ENCODE measurements at places on chromosomes 5 and 9.

GRCh38 chr9:33418090-33418489, 15.7 kb upstream of the AQP7 start:
- no peak for DNase-seq

DNA sequence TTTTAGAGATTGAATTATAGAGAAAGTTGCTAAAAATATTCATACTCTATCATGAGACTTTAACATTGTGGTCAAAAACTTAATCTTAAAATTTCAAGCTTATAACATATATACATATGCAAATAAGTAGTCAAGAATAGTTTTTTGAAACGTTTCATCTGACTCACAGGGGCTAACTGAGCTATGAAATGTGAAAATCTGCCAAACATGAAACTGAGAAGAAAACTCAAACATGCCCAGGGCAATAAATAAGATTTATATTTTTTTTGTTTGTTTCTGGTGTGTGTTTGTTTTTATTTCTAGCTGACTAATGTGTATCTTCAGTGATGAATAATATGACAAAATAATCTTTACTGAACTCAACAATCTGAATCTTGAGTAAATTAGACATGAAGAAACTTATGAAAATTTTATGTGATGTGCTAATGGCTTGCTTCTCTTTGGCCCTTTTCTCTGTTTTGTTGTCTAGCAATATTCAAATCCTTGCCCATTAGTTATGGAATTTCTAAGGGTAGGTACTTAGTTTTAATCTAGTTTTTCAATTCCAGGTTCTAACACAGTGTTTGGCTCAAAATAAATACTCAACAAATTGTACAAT, 99.9 kb downstream of the FAM174A start:
- DNase-seq: no peak

DNA sequence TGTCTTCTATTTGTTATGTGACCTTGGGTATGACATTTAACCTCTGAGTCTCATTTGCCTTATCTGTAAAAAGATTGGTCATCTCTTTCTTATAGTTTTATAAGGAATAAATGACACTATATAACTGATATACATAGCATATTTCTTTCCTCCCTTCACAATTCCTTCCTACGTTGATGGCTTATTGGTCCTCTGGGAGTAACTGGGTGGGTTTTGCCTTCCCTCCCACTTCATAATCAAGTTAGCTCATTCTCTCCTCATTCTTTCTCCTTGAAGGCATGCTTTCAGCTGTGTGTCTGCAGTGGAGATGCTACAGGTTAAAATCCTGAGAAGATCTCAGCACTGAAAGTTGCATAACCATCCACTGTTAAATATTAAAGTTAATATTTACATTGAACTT, 382.4 kb downstream of the TMEM38B start:
- no peak for DNase-seq

- peak; percentile 42 for DNase-seq
These were observed 10.2 kb downstream of the HAND1 start for GRCh38 chr5:154467655-154468354.

GRCh38 chr5:172735141-172735831, 35.7 kb downstream of the DUSP1 start:
- no peak for DNase-seq

- no peak for DNase-seq
These were observed 54.9 kb downstream of the DUSP1 start for GRCh38 chr5:172715931-172716682.

GRCh38 chr5:59208474-59208873, 625.6 kb downstream of the RAB3C start:
- no peak for DNase-seq

DNA sequence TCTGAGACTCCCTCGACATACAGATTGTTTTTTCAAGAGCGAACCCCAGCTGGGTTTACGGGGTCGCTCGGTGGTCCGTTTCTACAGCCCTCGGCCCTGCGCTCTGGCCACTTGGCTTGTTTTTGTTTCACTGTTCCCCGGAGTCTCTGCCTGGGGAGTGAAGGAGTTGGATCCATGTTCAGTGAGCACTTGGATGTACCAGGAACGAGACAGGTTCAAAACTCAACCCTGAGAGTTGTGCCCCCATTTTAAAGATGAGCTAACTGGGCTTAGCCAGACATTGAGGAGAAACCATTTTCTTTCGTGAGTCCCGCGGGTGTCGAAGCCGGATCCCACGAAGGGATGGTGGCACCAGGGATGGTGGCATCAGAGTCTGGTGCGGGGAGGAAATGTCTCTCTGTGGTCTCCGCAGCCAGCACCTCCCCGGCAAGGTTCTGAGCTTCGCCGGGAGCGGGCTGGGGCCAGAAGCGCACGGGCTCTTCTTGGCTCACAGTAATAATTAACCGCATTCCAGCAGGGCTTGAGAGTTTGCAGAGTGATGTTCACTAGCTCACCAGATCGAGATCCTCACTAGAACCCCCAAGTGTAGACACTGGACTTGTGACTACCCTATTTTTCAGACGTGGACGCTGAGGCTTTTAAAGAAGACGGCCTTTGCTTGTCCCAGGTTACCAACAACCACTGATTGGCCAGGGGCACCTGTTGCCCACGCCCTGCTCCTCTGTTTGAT, 1.0 kb downstream of the MSX2 start:
- no peak for DNase-seq

GRCh38 chr5:137843676-137844299, 23.9 kb upstream of the MYOT start:
- DNase-seq: no peak

DNA sequence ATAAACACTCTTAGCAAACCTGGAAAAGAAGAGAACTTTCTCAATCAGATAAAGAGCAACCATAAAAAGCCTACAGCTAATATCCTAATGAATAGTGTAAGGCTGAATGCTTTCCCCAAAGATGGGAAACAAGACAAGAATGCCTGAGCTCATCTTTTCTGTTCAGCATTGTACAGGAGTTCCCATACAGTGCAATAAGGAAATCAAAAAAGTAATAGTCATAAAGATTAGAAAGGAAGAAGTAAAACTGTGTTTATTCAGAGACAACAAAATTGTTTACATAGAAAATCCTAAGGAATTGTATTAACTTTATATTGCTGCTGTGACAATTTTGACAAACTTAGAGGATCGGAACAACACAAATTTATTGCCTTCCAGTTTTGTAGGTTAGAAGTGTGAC, 330.7 kb upstream of the SLC24A2 start:
- DNase-seq: no peak

DNA sequence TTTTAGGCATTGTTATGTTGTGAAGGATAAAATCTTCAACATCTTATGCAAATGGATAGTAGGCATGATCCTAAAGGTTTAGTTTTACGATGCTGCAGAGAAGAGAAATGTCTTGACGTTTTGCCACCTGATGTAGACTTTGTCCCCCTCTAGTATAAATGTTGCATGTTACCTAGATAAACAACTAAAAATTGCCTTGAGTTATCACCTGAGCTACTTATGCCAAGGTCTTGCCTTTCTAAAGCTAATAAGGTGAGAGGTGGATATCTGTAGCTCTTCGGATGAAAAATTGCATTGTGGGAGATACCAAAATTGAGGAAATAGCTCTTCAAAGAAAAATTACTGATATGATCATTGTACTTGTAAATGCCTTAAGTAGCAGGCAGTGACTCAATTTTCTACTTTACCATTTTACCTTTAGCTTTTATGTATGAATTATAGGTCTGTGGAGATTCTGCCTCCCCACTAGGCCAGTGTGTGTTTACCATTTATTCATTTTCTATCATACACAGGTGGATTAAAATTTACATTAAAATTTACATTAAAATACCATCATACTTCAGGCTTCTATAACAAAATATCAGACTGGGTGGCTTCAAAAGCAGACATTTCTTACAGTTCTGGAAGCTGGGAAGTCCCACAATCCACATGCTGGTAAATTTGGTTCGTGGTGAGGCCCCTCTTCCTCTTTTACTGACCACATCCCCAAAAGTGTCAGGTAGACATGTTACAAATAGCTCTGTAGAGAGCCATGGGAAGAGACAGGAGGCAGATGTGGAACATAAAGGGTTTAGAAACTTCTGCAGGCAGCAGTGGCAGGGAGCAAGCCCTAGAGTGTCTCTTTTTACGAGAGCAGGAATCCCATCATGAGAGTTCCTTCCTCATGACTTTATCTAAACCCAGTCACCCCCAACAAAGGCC, 100.7 kb upstream of the ERBIN start:
- DNase-seq: no peak

- DNase-seq: no peak
These were observed 56.5 kb downstream of the COL5A1 start for GRCh38 chr9:134698111-134698510.

DNA sequence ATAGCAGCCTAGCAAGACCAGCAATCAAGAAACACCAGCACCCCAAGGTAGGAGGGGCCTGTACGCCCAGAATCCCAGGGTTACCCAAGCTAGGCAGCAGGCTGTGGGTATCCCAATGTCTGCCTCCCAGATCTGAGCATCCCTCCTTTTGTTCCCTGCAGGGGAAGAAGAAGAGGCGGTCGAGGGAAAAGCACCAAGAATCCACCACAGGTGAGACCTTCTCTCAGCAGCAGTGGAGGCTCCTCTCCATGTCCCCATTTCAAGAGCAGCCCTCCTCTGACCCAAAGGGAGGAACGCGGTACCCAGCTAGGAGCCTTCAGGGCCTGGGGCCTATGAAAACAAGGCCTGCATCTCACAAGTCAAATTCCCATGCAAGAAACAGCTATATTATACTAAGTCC, 28.9 kb downstream of the TCF7 start:
- DNase-seq: no peak

- DNase-seq: no peak
These were observed 14.9 kb upstream of the DELE1 start for GRCh38 chr5:141908796-141909195.

GRCh38 chr9:70421272-70422180, 7.1 kb upstream of the KLF9 start:
- DNase-seq: no peak

- no peak for DNase-seq
These were observed 73.3 kb downstream of the DPYSL3 start for GRCh38 chr5:147436596-147436995.

DNA sequence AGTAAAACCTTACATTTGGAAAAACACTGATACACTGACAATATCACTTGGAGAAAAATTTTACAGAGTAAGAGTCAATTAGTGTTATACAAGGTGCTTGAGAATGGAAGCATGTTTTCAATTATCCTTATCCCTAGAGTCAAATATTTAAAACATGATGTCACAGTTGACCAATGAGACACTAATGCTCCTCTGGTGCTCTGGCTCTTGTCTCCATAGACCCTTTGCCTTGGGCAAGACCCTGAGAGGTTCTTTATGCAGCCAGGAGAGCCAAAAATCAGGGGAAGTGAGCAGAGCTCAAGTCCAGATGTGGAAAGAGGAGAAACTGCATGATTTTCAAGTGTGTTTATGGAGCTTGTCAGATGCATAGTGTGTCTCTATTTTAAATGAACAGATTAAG, 153.9 kb downstream of the MARCHF11 start:
- DNase-seq: no peak

DNA sequence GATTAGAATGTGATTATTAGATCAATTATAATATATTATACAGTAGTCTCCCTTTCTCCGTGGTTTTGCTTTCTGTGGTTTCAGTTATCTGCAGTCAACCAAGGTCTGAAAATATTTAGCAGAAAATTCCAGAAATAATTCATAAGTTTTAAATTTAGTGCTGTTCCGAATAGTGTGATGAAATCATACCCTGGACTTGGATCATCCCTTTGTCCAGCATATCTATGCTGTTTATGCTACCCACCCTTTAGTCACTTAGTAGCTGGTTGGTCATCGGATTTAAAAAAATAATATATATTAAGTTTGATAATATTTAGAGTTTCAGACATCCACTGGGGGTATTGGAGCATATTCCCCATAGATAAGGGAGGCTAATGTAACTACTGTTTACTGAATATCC, 19.6 kb downstream of the RMI1 start:
- DNase-seq: no peak

DNA sequence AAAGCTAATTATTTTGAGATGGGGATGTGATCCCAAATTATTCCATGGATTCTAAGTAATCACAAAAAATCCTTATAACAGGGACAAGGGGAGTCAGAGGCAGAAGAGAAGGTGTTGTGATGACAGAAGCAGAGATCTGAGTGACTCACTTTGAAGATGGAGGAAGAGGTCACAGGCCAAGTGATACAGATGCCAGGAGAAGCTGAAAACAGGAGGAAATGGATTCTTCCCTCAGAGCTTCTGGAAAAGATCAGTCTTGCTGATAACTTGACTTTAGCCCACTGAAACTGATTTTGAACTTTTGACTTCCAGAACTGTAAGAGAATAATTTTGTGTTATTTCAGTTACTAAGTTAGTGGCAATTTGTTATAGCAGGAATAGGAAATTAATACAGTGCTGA, 105.3 kb downstream of the GCNT1 start:
- no peak for DNase-seq

DNA sequence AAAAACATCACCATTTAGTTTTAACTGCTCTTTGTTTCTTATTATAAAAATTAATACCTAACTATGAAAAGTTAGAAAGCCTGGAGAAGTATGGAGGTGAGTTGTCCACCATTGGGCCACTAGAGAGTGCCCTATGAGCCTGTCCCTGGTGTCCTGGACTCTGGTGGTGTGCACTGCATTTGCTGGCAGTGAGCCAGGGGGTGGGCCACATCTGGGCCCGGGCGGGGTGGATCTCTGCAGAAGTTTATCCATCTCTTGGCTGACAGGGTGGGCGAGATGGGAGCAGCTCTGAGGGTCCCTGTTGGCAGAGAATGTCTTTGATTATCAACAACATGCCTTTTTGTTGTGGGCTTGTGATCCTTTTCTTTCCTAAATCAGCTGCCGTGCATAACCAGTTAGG, 8.2 kb downstream of the TENT4A start:
- no peak for DNase-seq

DNA sequence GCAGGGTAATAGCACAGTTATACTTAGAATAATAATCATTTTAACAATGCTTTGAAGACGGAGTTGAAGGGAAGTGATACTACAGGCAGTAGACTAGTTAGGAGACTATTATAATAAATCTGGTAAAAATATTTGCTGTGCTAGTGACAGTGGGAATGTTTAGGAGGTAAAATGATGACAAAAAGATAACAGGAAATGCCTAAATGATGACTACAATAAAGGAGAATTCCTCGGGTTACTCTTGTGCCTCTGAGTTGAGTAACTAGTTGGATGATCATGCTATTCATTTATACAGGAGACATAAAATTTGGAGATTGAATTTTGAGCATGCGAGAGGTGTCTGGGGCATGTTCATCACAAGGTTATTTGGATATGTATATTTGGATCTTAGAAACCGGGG, 32.2 kb upstream of the PAM start:
- DNase-seq: no peak

GRCh38 chr5:160537940-160538339, 116.3 kb downstream of the PTTG1 start:
- DNase-seq: no peak

- no peak for DNase-seq
These were observed 113.5 kb downstream of the ROR2 start for GRCh38 chr9:91836515-91836914.

- no peak for DNase-seq
These were observed 173.7 kb downstream of the RMI1 start for GRCh38 chr9:84154320-84154719.

DNA sequence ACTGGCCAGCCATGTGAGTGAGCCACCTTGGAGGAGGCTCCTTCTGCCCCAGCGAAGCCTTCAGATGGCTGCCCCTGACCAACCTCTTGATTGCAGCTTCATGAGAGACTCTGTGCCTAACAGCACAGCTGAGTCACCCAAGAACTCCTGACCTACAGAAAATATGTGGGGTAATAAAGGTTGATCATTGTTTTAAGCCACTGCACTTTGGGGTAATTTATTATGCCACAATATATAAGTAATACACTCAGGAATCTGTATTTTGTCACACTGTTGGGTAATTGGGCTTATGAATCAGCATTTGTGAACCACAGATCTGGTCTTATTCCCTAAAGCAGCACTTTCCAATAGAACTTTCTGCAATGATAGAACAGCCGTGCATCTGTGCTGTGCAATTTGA, 24.4 kb upstream of the VDAC1 start:
- DNase-seq: no peak

Data from NCI-H1092 (cell line).